ENCODE measurements at places on chromosomes 6 and 20. TPM values are rescaled to one million over a fixed set of nuclear protein-coding genes. Genes with fewer than 3 reads are reported as not detected.

DNA sequence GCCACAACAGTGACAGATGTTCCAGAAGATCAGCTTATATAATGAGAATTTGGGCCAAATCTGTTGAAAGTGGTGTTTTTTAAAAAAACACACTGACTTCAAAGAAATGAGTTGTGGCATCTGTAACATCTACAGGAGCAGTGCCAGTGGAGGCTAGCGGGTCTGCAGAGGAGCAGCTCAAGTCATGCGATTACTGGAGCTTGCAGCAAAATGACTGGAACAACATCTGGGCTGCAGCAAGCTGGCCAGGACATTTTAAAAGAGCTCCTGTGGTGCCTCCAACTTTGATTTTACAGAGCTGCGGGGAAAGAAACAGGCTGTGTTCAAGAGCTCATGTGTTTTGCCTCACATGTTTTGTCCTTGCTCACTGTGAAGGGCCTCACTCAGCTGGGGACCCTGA, 57.2 kb downstream of the TBX18 start:
- H3K4me3 ChIP-seq, result no peak overlapping the region
- no peaks in the 10 kb centered on the region for H3K36me3 ChIP-seq

DNA sequence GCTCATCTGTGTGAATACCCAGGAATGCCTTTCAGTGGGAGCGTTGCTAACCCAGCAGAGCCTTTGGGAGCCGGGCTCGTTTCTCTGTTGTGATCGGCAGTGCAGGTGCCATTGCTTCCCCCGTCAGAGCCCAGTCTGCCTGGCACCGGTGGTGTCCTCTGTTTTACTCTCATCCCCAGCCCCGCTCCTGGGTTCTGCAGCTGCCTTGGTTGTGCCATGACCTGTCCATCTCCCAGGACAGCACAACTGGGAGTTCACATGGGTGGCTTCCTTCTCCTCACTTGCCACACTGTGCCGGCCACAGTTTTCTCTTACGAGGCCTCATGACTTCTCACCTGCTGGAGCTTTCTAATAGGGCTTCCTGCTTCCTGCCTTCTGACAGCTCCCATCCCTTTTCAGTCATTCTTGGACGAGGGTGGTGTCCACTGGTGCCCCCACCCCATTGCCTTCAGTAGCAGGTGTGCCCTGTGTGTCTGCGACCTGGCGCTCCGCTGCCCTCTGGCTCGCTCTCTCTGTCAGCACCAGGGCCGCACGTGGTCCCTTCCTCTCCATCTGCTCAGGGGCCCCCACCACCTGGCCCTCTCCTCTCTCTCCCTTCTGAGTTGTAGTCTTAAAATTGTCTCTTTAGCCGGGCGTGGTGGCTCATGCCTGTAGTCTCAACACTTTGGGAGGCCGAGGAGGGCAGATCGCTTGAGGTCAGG, 110.9 kb downstream of the RPP40 start:
- no peak overlapping the region for H3K27ac ChIP-seq
- no peaks in the 10 kb centered on the region for H3K27me3 ChIP-seq
- H3K4me3 ChIP-seq, result no peak overlapping the region
- peaks cover 4% of the 10 kb centered on the region for H3K36me3 ChIP-seq
- DNase-seq, result no peak

KCNS1 gene
- 0.78 TPM for total RNA-seq

- H3K4me1 ChIP-seq, result no peaks in the 10 kb centered on the region
- H3K27me3 ChIP-seq, result no peaks in the 10 kb centered on the region
- no peak for DNase-seq
- no peak overlapping the region for H3K27ac ChIP-seq
- no peak overlapping the region for H3K4me3 ChIP-seq
- H3K36me3 ChIP-seq, result no peaks in the 10 kb centered on the region
Measured at GRCh38 chr6:166478782-166479592, 96.2 kb upstream of the MPC1 start.

GRCh38 chr20:23066772-23067171, 17.3 kb upstream of the THBD start:
- H3K36me3 ChIP-seq, result no peaks in the 10 kb centered on the region
- H3K4me1 ChIP-seq, result peaks cover 10% of the 10 kb centered on the region
- DNase-seq, result no peak
- H3K27ac ChIP-seq, result no peak overlapping the region
- no peak overlapping the region for H3K4me3 ChIP-seq

TNFRSF21 gene
- 13.6 TPM for total RNA-seq
